ENCODE measurements at places on chromosomes 1 and 21.

DNA sequence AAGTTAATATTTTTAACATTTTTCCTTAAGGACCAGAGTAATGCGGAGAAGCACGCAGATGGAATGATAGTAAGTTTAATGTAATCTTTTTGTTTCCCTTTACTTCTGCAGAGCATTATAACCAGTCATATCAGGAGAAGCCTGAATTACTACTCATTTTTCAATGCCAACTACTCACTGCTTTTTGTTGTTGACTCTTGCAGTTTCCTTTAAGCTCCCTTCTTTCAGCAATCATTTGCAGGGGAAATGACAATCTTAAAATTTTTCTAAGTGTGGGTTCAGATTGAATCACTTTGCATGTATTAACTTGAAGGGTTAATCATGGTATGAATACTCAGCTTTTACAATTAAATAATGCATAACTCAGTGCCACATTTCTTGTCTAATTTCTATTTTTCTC lies 122.2 kb downstream of the NRDC start:
- DNase-seq = no peak

DNA sequence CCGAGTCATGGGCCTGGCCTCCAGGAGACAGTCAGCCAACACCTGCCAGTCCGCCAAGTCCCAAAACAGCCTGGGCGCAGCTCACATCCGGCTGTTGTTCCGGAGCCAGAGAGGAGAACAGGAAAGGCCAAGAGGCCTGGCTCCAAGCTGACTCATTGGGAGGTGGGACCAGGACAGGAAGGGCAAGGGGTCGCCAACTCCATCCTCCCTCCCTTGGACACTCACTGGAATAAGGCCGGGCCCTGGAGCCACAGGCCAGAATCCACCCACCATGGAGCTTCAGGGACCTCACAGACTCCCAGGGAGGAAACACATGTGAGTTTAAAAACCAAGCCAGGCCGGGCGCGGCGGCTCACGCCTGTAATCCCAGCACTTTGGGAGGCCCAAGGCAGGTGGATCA lies 25.1 kb upstream of the CLIC4 start:
- no peak for DNase-seq

- peak; percentile 93 for DNase-seq
These were observed 26.9 kb upstream of the LBR start for GRCh38 chr1:225454733-225455132.

DNA sequence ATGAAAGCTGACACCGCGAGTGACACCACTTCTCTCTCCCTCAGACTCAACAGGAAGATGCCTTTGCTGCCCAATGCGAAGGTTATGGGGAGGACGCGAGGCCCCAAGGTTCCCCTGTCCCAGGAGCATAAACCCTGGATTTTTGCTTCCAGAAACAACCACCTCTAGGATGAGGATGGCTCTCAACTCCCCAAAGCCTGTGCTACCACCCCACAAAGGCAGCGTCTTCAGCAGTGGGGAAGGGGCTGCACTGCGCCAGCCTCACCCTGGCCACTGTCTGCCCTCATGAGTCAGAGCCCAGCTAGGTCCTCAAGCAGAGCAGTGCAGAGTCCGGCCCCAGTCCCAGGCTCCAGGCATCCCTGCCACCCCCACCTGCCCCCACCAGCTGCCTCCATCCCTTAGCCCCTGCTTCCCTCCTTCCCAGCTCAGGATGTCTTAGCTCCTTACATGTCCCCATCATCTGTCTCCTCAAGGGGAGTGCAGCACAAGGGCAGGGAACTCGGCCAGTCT lies 6.9 kb upstream of the SRARP start:
- DNase-seq = no peak

DNA sequence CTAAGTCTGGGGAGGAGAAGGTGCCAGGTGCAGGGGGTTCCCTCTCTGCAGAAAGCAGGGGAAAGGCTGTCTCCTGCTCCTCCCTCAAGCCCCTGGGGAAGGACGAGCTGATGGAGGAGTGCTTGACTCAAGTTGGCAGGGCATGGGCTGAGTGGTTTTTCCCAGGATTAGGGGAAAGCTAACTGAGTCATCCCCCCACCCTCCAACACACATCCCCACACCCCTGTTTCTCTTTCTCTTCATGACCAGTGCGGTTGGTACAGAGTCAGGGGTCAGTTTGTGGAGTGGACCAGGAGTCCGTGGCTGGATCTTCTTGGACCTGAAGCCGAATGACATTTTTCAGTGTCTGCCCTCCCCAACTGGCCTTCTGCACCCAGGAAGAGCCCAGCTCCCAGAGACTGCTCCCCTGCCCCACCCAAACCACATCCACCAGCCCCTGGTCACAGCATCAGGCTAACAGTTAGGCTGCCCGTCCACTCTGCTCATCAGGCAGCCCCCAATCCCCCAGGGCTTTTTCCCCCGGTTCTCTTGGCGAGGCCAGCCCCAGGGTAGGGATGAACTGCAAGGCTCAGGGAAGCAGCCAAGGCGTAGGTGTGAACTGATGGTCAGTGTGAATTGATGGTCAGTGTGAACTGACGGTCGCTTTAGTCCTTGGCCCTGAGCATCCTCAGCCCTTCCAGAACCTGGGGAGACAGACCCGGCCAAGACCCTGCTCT lies 81.0 kb downstream of the PAX7 start:
- no peak for DNase-seq

- DNase-seq = no peak
These were observed 438.8 kb upstream of the OLFM3 start for GRCh38 chr1:102435483-102435882.

GRCh38 chr1:34408011-34408410 lies 231.3 kb downstream of the C1orf94 start:
- DNase-seq = no peak

DNA sequence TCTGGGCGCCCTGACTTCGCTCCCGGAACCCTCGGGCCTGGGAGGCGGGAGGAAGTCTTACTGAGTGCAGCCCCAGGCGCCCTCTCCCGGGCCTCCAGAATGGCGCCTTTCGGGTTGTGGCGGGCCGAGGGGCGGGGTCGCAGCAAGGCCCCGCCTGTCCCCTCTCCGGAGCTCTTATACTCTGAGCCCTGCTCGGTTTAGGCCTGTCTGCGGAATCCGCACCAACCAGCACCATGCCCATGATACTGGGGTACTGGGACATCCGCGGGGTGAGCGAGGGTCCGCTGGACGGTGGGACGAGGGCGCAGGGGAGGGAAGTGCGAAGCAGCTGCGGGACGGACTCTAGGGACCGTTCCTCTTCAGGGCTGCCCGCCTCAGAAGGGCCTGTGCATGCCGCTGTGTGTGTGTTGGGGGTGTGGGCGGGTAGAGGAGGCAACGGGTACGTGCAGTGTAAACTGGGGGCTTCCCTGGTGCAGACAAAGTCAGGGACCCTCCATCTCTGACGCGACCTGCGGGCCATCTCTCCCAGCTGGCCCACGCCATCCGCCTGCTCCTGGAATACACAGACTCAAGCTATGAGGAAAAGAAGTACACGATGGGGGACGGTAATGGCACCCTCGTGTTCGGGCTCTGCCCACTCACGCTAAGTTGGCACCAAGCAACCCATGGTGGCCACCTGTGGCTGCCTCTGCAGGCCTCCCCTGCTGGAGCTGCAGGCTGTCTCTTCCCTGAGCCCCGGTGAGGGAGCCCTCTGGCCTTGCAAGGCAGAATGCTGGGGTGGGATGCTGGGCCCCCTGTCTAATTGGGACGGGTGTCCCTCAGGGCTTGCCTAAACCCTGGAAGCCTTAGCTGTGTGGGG lies at the start of gene GSTM1:
TSS of gene GSTM1 (plus strand) at position 177 of the 859 bp plus-strand sequence. CDS start at position 234, 57 bp downstream.
- DNase-seq = peak; percentile 78

- DNase-seq = no peak
These were observed 2.5 kb upstream of the RCSD1 start for GRCh38 chr1:167627615-167627864.

Data from stimulated activated CD4-positive, alpha-beta T cell treated with anti-CD3 and anti-CD28 coated beads, Interleukin-4, amount 100 ng/mL, for 24 hours (primary cell).